Ureter (tissue), 1 donor: ENCODE measurements at places on chromosomes 4 and X. TPM values are rescaled to one million over a fixed set of nuclear protein-coding genes. Genes with fewer than 3 reads are reported as not detected.
A peak's percentile ranks its signal among the peaks of the same experiment; 100 is the strongest.

The GPM6B gene
- 15.9 TPM for total RNA-seq

The POU3F4 gene
- total RNA-seq = not detected

The HSD17B13 gene
- 0.31 TPM for total RNA-seq

The SH3BP2 gene
- 109 TPM for total RNA-seq

The GALNT7 gene
- total RNA-seq = 49.7 TPM

The TBC1D8B gene
- total RNA-seq = 11.1 TPM

The PGAM4 gene
- total RNA-seq = not detected

The WWC2 gene
- total RNA-seq = 32.2 TPM

GRCh38 chr4:153634738-153635353 lies 49.2 kb upstream of the TLR2 start:
- no peak for DNase-seq

- DNase-seq = no peak
Observed at GRCh38 chrX:38220024-38220414, 652 bp downstream of the SRPX start.

GRCh38 chr4:30821859-30822612 lies 101.9 kb downstream of the PCDH7 start:
- DNase-seq = no peak

- no peak for DNase-seq
Observed at GRCh38 chr4:143616771-143617170, 83.7 kb downstream of the FREM3 start.

DNA sequence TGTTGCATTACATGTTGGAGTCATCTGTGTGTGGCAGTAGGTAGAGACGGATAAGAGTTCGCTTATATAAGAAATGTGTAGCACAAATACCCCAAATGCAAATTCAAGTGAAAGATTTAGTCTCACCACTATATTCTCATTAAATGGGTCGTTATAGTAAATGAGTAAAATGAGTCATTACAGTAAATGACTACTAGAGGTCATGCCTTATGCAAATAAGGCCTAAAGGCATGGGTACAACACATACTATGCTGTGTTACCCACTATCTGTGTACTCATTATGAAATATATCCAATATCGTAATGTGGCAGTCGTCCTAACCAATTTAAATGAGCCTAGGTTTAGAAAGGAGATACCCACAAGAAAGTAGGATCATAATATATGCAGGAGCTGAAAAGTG lies 1603.1 kb downstream of the C4orf33 start:
- no peak for DNase-seq

DNA sequence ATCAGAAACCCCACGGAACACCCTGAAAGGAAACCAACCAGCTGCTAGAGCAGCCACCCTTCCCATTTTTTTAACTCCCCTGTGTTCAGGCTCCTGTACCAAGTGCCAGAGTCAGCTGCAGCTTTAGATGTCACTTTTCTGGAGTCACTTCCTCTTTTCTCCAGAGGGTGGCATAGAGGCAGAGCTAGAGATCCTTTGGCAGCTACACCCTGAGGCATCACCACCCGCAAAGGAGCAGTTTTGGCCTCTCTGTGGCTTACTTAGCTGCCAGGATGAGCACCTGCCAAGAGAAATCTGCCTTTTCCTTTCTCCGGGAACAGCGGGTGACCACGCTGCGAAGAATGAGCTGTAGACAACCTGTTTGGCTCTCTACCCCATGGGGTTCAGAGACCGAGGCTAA lies 58.0 kb upstream of the CHRDL1 start:
- no peak for DNase-seq

GRCh38 chrX:40100141-40100536 lies 2.4 kb upstream of the BCOR start:
- DNase-seq = no peak

DNA sequence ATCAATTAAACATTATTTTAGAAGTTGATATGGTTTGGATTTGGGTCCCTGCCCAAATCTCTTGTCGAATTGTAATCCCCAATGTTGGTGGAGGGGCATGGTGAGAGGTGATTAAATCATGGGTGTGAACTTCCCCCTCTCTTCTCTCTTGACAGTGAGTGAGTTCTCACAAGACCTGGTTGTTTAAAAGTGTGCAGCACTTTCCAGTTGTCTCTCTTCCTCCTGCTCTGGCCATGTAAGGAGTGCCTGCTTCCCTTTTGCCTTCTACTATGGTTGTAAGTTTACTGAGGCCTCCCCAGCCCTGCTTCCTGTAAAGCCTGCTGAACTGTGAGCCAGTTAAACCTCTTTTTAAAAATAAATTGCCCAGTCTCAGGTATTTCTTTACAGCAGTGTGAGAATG lies 141.4 kb downstream of the GALNTL6 start:
- DNase-seq = no peak

DNA sequence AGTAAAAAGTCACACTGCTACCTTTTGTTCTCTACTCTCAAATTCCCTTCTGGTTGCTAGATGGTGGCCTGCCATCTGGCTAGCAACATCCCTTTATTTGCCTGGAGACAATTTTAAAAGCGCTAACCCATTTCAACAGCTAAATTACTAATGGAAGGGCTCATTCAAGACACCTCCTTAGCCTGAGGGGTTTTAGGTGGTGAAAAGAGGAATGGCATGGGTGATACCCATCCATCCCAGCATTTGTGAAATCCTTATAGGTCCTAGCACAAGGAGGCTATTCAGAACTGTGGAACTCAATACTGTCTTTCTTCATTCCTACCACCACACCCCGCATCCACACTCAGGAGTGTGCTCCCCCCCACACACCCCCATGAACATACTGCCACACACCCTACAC lies 33.5 kb downstream of the ARHGEF9 start:
- no peak for DNase-seq

DNA sequence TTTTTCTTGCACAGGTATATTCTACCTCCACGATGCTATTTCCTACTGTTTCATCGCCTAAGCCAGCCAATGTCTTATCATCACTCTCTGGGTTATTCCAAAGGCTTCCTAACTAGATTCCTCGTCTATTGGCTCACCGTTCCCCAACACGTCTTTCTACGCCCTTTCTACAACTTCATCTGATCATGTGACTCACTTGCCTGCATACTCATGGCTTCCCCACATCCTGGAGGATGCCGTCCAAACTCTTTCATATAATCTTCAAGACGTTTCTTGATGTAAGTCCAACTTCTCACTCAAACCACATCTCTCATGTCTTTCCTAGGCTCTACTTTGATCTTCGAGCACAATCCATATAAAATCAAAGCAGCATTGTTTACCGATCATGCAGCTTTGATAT lies 322.0 kb upstream of the PPARGC1A start:
- no peak for DNase-seq

GRCh38 chr4:80012291-80012690 lies 60.7 kb downstream of the ANTXR2 start:
- no peak for DNase-seq

GRCh38 chrX:50579955-50580354 lies 109.3 kb upstream of the DGKK start:
- DNase-seq = no peak

- no peak for DNase-seq
Observed at GRCh38 chr4:27119239-27119638, 258.6 kb downstream of the STIM2 start.

DNA sequence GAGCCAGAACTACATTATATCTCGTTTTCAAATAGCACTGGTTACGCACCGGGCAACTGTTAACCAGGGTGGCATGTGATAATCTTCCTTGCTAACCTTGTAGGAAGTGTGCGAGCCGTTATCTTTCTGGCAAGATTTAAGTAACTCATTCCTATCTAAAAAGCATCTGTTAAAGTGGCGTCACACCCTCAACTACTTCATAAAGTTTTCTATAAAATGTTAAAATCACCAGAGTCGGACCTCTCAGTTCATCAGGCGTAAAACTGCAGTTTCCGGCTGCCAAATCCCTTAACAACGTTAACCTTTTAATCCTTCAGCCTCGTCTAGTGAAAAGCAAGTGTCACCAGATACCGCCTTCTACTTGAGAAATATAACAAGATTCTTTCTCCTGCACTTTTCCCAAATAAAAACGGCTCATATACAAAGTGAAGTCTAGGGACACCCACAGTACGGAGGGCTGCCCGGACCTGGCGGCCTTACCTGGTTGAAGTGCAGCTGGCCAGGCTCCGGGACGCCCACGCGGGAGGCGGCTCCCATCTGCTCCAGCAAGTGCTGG lies 1.2 kb downstream of the SLC39A8 start:
- DNase-seq = no peak

DNA sequence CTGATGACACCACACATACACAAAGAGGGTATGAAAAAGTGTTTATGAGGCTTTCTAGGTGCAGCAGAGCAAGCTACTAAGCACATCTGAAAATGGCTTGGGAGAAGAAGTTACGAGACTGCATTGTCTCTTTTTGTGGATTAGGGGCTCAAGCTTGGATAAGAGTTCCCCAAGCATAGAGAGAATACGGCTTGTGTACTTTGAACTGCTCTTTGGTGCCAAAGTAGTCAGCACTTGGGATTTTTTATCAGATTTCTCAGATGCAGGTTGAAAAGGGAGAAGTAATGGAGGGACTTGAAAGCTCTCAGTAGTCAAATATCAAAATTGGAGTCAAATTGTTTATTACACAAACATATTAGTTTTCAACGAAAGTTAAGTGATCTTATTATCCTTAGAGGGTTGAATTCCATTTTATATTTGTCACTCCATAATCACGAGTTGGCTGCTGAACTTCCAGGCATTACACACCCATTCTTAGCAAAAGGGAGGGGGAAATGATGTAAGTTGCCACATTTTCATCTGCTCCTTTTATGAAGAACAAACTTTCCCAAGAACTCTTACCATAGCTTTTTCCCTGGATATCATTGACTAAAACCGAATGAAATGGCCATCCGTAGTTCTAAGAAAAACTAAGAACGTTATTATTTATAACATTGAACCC lies 1904.9 kb downstream of the PCDH7 start:
- DNase-seq = no peak

DNA sequence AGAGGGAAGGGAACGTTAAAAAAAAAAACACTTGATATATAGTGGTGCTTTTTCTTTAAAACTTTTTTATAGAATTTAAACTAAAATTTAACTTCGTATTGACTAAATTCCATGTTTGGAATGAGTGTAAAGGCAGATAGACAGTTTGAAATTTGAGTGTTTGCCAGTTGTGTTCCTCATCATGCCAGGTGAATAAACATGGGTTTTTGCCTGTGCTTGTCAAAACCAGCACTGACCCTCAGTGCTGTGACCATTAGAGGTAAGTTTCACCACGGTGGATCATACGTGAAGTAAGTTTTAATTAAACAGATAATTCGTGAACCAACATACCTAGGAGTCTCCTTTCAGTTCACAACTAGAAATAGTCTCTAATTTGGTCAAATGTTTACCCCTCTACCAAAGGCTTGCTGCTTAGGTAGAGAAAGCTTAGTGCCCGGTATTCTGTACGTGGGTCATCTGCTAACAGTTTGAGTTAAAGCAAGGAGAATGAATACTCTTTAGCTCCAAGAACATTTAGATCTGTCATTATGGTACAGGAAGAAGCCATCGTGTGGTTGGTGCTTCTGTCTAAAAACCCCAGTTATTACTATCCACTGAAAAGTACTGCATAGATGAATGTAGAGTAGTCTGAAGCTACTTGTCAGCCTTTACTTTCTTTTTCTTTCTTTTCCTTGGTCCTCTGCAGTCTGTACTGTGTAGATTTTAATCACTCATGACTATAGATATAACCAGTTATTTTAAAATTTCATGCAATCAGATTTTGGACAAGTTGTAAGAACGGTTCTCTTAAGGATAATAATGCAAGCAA lies 32.7 kb downstream of the KIAA0232 start:
- DNase-seq = no peak

DNA sequence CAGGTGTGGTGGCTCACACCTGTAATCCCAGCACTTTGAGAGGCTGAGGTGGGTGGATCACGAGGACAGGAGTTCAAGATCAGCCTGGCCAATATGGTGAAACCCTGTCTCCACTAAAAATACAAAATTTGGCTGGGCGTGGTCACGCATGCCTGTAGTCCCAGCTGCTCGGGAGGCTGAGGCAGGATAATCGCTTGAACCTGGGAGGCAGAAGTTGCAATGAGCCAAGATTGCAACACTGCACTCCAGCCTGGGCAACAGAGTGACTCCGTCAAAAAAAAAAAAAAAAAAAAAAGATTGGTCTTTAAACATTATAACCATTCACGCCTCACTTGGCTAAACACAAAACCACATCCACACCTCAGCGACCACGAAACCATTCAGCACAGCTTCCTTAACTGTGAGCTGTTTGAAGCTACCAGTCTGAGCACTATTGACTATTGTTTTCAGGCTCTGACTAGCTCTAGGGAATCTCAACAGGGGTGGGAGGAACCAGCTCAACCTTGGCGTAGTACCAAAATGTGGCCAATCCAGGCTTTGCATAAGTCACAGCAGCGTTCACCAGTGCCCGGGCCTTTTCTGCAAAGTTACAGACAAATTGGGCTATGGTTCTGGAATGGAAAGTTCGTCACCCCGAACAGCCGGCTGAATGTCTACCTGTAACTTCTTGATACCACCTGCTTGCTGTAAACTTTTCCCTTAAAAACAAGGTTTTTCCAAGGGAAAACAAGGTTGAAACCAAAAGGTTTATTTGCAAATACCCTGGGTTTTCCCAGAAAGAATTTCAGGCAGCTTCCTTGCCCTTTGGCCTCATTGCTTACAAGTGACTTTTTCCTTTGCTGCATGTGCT lies 73.6 kb upstream of the DHX15 start:
- DNase-seq = peak; percentile 60

GRCh38 chrX:153474718-153475117 lies 4.3 kb upstream of the HAUS7 start:
- peak; percentile 69 for DNase-seq
